GF-D8 (cell line): ENCODE measurements at places on chromosomes 7 and 10.

GRCh38 chr10:59950105-59950504 is 43.7 kb upstream of the CCDC6 start:
- DNase-seq: no peak

DNA sequence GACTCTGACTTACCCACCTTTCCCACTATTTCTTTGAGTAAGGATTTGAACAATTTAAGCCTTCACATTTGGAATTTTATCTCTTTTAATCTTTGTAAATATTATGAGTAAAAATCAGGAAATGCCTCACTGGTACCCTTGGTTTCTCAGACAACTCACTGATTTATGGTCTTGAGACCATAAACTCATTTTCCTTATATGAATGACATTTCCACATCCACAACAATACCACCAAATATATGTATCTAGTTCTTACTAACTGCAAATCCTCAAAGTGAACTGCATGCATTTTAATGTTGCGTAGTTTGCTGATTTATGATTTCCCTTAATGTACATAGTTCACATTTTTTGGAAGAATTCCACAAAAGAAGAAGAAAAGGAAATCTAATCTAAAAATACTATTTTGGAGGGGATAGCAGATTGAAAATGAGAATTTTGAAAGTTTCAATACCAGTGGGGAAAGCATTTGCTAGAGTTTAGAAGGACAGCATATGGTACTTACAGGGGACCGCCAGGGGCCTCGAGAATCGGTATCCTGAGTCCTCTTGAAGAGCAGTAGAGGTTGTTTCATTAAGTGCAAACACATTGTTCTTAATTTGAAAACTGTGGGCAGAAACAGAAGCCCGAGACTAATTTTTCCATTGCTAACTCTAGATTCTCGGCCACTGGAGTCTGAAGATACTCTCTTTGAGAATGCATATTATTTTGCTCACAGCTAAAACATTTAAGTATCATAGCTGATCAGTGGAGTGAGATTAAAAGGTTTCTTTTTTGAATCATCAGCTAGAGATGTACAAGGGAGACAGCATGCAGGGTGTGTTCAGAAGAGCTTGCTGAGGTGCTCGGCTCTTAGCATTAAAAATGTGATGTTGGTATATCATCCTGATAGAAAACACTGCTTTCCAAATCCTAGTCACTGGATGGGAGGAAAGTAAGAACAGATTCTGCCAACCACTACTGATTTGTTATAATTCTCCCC is 964.0 kb downstream of the GATA3 start:
- DNase-seq: no peak

- DNase-seq: no peak
Observed at GRCh38 chr10:58573144-58573543, 60.5 kb downstream of the BICC1 start.

- DNase-seq: no peak
Observed at GRCh38 chr7:101170617-101171441, 5.5 kb upstream of the VGF start.

GRCh38 chr10:120514035-120514620 is 57.1 kb downstream of the PLPP4 start:
- DNase-seq: no peak

GRCh38 chr10:127997937-127998336 is 91.0 kb downstream of the PTPRE start:
- no peak for DNase-seq

- no peak for DNase-seq
Observed at GRCh38 chr10:124072541-124072940, 20.9 kb downstream of the CHST15 start.

DNA sequence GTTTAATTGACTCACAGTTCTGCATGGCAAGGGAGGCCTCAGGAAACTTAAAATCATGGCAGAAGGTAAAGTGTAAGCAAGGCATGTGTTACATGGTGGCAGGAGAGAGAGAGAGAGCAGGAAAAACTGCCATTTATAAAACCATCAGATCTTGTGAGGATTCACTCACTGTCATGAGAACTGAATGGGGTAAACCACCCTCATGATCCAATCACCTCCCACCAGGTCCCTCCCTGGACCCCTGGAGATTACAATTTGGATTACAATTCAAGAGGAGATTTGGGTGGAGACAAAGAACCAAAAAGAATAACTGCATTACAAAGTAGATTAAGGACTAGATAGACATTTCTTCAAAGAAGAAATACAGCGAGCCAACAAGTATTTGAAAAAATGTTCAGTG is 324.1 kb downstream of the THSD7A start:
- no peak for DNase-seq

DNA sequence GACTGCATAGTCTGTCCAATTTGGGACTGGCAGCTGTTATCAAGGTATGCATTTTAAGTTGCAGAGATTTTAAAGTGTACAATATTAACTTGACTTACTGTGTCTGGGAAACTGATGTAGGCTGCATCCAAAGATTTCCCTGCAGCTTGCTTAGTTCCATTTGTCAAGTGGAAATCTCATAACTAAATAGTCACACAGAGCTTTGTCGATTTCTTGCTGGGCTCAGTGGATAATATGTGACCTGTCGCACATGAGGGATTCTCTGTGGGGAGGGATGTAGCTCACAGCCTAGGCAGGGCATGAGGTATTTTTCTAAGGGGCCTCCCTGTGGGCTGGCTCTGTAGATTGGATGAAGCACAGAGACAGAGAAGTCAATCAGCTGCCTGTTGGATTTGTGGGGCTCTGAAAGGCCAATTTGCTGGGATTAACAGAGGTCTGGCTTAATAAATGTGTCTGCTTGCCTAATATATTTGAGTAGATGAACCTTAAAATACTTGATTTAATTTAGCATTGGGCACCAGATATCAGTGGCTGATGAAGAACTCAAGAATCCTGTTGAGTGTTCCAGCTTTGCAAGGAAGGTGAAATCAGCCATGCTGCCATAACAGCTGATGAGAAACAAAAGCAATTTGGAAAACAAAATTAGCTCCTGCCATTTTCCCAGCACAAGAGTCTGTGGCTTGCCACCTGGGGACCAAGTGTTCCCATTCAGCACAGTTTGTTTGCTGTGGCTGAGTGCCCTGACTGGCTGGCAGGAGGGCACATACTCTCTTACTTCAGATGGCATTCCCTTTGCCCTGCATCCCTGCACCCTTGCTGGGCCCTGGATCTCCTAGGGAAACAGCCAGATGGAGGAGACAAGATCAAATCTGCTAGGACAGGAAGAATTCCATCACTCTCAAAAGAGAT is 598.5 kb downstream of the SORCS3 start:
- no peak for DNase-seq

DNA sequence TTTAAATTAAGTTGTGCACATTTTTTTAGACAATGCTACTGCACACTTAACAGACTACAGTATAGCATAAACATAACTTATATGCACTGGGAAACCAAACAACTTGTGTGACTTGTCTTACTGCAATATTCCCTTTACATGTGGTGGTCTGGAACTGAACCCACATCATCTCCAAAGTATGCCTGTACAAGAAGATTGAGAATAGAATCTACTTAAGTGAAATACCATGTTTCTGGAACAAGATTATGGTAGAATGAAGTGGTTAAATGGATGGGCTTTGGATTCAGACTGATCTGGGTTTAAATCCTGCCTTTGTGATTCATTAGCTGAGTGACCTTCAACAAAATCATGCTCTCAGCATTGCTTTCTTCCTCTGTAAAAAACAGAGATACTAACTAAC is 30.7 kb downstream of the CUL2 start:
- DNase-seq: no peak

GRCh38 chr7:100621554-100621953 is 9.2 kb downstream of the MOSPD3 start:
- DNase-seq: no peak

DNA sequence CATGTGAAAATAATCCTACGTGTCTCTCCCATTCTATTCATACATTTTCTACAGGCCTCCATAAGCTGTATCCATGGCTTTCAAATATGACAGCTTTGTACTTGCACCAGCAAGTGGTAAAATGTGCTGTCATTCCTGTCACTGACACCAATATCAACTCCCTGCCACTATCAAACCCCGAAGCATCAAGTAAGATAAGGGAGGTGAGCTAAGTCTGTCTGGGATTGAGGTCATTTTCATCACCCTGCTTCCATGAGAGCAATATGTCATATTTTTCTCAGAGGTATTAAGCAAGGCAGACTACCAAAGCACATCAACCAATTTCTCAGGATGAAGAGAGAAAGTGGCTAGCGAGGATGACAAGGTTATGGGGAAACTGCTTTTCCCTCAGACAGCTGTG is 11.1 kb downstream of the GPR22 start:
- DNase-seq: no peak

DNA sequence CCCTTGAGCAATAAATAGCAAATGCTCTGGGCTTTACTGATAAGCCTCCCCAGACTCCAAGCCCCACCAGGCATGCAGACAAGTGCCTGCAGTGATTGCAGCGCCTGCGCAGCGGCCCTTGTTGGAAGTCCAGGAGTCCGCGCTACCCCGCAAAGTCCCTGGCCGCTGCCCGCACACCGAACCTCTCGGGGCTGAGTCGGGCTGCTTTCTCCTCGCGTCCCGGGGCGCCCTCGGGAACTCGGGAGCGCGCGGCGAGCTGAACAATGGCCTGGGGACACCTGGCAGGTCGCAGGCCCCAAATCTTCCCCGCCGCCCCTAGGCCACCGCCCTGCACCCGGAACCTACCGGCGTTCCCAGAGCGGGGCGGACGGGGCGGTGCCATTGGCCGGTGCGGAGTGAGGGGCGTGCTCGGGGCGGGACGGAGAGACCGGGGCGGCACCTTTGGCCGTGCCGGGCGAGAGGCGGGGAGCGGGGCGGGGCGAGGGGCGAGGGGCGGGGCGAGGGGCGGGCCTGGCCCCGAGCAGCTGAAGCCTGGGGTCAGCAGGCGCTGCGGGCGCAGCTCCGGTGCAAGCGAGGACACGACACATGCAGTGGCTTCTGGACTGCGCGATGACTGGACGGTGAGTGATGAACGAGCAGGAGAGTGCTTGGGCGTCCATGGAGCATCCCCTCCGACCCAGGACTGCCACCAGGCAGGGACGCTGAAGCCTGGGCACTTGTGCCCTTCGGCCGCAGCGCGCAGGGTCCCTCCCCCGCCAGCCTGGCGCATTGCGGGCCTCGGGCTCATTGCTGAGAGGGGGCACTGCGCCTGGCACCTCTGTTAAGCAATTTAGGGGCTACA is at the start of gene RASSF4:
TSS of gene RASSF4 (plus strand) at position 556 of the 841 bp plus-strand sequence. CDS start 10,401 bp downstream, outside the sequence.
- peak; percentile 61 for DNase-seq

GRCh38 chr10:8873310-8873709 is 818.8 kb downstream of the GATA3 start:
- DNase-seq: no peak

DNA sequence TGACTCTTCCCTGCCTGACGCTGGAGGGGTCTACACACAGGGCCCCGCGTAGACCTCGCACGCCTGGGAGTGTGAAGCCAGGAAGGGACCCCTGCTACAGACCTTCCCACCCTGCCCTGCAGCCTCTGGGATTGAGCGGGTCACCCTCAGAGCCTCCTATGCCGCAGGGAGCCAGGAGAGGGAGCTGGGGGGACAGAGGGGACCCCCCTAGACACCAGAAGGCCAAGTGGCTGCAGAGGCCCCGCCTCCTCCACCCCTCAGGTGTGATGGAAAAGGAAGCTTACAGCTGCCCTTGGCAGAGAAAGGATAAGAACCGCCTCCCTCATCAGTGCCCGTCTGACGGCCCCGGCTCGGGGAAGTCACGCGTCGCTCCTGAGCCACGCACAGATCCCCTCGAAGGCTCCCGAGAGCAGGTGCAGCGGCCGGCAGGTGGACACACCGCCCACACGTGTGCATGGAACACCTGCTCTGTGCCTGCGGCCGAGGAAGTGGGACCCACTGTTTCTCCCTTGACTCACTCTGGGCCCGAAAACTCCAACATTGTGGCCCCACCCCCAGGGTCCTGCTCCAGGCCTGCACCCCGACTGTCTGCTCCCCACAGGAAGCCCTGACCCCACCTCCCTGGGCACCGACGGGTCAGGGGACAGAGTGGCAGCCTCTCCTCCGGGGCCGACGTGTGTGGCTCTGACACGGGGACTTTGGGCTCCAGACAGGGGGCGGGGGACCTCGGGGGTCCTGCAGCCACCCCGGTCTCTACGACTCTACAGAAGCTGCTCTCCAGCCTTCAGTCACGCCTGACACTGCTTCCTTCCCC is 73.3 kb downstream of the MICALL2 start:
- DNase-seq: no peak

- DNase-seq: no peak
Observed at GRCh38 chr7:2812114-2812487, 32.0 kb downstream of the GNA12 start.

DNA sequence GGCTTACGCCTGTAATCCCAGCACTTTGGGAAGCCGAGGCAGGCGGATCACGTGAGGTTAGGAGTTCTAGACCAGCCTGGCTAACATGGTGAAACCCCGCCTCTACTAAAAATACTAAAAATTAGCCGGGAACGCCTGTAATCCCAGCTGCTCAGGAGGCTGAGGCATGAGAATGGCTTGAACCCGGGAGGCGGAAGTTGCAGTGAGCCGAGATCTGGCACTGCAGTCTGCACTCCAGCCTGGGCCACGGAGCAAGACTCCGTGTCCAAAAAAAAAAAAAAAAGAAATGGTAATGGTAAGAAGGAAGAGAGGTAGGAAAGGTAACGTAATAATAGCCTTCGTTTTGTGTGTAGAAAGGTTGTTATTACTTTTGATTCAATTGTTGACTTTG is 1.2 kb downstream of the HSPA14 start:
- no peak for DNase-seq
